ENCODE measurements at places on chromosomes 11 and 22. TPM values are rescaled to one million over a fixed set of nuclear protein-coding genes. Genes with fewer than 3 reads are reported as not detected.

ISX gene
- total RNA-seq, result not detected

MUC2 gene
- 2.5 TPM for total RNA-seq

INCENP gene
- total RNA-seq, result 8.9 TPM

OR8A1 gene
- not detected for total RNA-seq

LBHD1 gene
- total RNA-seq, result 3.9 TPM

DBX1 gene
- not detected for total RNA-seq

PATE4 gene
- total RNA-seq, result not detected

MRGPRF gene
- total RNA-seq, result 118 TPM

CELSR1 gene
- total RNA-seq, result 0.81 TPM

SAA4 gene
- not detected for total RNA-seq

MS4A4A gene
- total RNA-seq, result 12.7 TPM

MMP8 gene
- total RNA-seq, result not detected

OR4S2 gene
- not detected for total RNA-seq

KLHL35 gene
- not detected for total RNA-seq

HEPACAM gene
- total RNA-seq, result 2.1 TPM

IRF7 gene
- 12.3 TPM for total RNA-seq

MS4A6A gene
- total RNA-seq, result 115 TPM

MS4A7 gene
- total RNA-seq, result 37.5 TPM

EED gene
- total RNA-seq, result 25.3 TPM

NPAS4 gene
- total RNA-seq, result 0.95 TPM

NRIP3 gene
- total RNA-seq, result 3.6 TPM

PTPRCAP gene
- 3.7 TPM for total RNA-seq

EFCAB6 gene
- 1.8 TPM for total RNA-seq

ANKK1 gene
- total RNA-seq, result not detected

TP53AIP1 gene
- 0.55 TPM for total RNA-seq

RTN4RL2 gene
- 0.41 TPM for total RNA-seq

C11orf52 gene
- total RNA-seq, result 3.9 TPM

F2 gene
- total RNA-seq, result not detected

PATE2 gene
- total RNA-seq, result not detected

CBLIF gene
- total RNA-seq, result not detected

PLAAT5 gene
- total RNA-seq, result 3.9 TPM

KRTAP5-1 gene
- total RNA-seq, result not detected

All from sigmoid colon (tissue), 7 donors.